NCI-H1105 (cell line): ENCODE measurements at places on chromosomes 7 and 10.

GRCh38 chr10:34528320-34528719 lies 286.8 kb downstream of the PARD3 start:
- DNase-seq = no peak

- DNase-seq = no peak
Observed at GRCh38 chr10:98456043-98456570, 9.4 kb upstream of the HPS1 start.

DNA sequence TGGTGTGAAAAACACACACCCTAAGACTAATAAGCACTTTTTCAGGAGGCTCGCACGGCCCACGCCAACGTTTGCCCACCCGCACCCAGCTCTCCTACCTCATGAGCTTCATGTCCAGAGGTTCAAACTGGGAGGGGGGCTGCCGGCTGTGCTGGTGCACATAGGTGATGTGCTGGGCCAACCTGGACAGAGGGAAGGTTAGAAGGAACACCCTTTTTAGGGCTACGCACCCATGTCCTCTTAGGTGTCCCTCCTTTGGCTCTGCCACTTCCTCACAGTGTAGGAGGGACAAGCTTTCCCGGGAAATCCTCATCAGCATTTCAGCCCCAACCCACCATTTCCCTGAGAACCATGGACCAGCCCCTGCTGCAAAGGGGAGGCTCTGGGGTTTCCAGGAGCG lies 5.9 kb downstream of the MCM7 start:
- no peak for DNase-seq

DNA sequence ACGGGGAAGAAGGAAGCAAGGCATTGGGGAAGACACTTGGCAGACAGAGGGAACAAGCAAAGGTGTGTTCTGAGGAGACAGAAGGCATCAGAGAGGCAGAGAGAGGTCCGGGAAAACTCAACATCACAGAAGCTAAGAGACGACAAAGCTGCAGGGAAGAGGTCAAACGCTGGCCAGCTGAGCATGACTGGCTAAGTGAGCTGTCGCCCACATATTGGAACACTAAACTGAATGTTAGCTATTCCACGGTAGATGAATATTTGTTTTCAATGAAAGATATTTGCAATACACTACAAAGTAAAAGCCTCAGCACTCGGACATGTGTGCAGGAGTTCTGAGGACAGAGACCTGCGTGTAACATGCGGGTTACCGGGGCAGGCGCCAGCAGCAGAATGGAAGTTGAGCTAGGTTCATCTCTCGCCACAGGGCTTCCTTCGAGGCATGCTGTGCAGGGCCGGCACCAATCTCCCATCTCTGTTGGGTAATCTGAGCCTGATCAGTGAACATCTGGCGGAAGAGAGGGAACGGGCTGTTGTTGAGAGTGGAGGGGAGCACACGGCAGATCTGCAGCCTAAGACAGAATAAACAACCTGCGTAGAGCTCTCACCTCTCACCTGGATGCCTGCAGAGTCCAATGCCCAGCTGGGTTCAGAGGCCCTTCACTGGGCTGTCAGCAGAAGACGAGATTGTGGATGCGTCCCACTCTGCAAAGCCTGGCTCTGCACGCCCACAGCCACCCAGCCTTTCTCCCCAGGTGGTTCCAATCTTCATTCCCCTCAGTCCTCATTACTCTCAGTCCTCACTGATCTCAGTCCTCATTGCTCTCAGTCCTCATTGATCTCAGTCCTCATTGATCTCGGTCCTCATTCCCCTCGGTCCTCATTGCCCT lies 35.9 kb downstream of the INSIG1 start:
- DNase-seq = no peak

- no peak for DNase-seq
Observed at GRCh38 chr7:66303454-66304155, 98.5 kb downstream of the TPST1 start.
